ENCODE measurements at places on chromosomes 4 and X.

GRCh38 chr4:140256941-140257340, 103.0 kb upstream of the MAML3 start:
- DNase-seq: no peak

GRCh38 chrX:17629519-17629918, 107.8 kb upstream of the SCML1 start:
- DNase-seq: no peak

DNA sequence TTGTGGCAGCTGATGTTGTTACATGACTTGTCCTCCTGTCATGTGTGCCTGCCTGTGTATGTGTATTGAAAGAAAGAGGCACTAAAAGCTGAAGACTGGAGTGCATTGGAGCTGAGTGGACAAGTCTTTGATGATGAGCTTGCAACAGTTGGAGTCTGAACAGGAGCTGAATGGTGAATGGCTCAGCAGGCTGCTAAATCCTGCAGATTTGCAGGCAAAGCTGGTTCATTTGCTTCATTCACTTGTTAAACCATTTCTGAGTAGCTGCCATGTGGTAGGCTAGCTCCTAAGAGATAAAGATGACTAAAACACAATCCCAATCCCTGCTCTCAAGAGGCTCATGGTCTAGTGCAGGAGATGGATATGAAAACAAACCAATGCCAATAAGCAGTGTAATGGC, 217.3 kb downstream of the CHRDL1 start:
- DNase-seq: no peak

DNA sequence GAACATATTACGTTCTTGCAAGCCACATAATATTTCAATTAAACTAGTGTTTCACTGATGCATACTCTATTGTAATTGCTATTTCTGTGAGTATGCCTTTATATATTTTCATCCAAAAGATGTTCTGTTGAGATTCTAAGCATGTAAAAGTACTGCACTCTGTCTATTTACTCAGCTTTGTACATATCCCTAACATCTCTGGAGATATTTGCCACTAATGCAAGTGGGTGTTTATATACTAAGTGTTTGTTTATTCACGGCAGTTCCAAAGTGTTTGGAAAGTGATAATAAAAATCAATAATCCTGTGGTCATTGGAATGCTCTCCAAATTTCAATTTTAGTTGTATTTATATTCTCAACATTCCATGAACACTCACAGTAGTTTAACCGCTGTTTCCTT, 1989.0 kb downstream of the C4orf33 start:
- no peak for DNase-seq

DNA sequence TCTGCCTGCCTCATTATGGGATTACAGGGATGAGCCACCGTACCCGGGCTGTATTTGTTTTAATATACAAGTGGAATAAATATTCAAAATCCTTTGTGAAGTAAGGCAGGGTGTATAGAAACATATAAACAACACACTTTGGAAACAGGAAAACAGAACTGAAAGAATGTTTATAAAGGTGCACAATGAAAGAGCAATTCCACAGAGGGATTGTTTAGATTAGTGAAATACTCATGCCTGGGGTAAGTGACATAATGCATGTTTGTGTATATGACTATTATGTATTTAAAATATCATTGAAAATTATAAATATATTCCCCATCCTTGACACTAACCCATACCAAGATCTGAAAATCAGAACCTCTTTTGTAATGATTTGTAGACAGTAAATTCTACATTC, 45.0 kb upstream of the NR3C2 start:
- DNase-seq: no peak

- no peak for DNase-seq
These were observed 43.7 kb downstream of the FHDC1 start for GRCh38 chr4:152979731-152980330.

GRCh38 chr4:13461191-13461905, 22.8 kb downstream of the RAB28 start:
- DNase-seq: no peak

GRCh38 chr4:100098681-100099080, 91.6 kb downstream of the DDIT4L start:
- DNase-seq: no peak

DNA sequence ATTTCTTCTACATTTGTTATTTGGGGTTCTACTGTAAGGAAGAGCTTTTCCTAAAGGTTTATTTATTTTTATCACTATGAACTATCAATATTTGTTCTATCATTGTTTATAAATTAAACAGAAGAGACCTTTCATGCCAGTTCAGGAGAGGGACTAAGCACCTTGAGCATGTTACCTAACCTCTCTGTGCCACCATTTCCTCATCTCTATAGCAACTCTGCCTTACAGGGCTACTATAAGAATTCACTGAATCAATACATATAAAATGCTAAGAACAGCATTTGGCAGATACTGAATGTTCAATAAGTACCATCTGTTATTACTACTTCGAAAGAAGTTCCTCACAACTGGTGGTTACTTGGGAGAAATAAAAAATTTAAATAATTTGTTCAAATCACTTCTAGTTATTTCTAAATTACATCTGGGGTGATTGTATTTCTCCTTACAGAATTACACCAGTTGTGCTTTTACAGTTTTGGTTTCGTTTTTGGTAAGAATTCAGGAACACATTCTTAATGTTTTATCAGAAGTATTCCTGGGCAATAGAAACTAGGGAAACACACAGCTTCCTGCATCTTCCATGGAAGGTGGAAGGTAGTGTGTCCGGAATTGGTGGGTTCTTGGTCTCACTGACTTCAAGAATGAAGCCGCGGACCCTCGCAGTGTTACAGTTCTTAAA, 32.9 kb downstream of the EREG start:
- DNase-seq: no peak

GRCh38 chr4:94466371-94466770, 14.6 kb downstream of the PDLIM5 start:
- DNase-seq: no peak

GRCh38 chr4:72312032-72312650, 256.9 kb downstream of the ADAMTS3 start:
- DNase-seq: no peak

DNA sequence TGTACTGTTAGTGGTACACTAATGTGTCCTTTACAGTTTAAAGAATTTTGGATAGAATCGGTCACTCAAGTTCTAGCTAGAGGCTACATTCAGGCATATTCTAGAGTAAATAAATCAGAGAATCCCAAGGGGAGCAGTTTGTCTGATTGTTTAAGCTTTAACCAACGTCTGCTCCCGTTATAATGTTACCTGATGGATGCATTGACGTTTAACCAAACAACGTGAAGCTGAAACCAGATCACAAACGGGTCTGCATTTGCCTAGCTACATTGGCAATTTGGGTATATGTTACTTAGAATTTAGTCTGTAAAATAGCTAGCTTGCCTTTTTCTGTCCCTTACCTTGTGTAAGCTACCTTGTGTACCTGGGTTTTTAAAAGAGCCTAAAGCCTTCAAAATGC, 1.6 kb downstream of the PI4K2B start:
- DNase-seq: no peak

GRCh38 chrX:2933125-2933900, 4.2 kb upstream of the ARSD start:
- no peak for DNase-seq

- no peak for DNase-seq
These were observed 1074.2 kb upstream of the INTU start for GRCh38 chr4:126558596-126558995.

DNA sequence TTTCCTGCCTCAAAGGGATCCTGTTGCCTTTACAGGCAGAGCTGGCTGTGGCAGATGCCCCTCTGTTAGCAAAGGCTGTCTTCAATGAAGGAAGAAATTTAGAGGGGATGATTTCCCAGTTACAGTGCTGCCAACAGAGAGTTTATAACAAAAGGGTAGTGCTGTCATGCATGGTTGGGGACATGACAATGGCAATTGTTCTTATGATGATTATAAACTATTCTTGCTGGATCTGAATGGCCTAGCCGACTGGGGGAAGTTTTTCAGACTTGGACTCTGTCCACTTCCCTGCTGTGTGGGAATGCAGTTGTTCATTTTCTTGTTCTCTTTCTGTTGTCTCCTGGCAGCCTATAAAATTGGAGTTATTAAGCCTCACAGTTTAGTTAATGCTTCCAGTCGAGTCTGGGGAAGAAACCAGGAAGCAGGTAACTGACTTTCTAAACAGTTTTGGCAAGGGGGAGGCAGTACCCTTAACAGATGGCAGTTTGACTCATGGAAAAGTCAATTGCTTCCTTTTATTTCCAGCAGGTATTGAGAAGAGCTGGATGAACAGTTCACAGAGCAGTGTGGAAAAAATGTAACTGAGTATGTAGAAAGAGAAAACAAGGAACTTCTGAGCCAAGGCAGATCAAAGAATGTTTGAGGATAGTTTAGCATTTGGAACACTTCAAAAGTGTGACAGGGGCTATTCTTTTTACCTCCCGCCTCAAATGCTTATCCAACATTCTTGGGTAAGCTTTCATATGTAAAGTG, 582.6 kb downstream of the RAPGEF2 start:
- DNase-seq: no peak

- no peak for DNase-seq
These were observed 56.8 kb downstream of the CD99L2 start for GRCh38 chrX:150841456-150842197.

DNA sequence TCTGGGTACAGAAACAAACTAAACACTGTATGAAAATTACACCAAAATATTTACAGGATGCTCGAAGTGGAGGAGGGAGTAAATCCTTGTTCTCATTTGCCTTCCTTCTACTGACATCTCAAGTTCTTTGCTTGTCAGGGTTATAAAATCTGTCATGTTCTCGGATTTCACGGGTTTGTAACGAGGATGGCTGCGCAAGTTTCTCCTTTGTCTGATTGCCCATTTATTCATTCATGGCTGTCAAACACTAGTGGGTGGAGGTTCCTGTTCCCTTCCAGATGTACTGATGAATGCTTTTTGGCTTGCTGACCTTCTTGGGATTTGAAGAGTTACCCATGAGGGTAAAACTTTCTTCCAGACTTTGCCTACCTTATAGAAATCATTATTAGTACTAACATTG, 206.9 kb downstream of the SPCS3 start:
- DNase-seq: no peak

DNA sequence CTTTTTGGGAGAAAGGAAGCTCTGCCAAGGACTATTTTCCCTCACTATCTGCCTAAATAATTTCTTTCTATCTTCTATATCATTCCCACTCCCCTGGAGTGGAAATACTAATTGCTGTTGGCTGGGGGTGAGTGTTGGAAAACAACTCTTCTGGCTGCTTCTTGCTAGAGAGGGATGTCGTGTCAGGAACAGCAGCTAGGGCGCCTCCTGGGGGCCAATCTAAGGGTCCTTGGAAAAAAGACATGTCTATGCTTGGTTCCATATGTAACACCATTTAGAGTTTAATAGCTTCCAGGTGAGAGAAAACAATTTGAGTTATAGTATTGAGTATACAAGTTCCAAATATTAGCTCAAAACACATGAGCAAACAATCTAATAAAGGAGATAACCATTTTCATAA, 111.3 kb downstream of the MAGEE1 start:
- DNase-seq: no peak

- no peak for DNase-seq
These were observed 38.3 kb downstream of the SLC10A6 start for GRCh38 chr4:86810847-86811246.

DNA sequence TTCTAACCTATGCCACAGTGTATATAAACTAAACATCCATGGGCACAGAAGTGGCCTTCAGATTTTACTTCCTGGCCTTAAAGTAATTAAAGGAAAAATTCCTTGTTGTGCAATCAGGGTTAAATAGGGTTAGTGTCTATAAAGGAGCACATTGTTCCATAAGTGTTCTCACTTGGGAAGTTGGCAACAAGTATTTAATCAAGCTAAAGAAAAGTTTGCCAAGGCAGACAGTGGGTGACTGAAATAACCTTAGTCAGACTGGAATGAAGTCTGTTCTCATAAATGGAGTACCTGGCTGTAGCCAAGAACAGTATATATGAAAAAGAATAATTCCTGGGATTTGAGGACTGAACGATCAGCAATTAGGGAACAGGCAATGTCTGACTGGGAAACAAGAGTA, 213.6 kb downstream of the HTR2C start:
- DNase-seq: no peak

DNA sequence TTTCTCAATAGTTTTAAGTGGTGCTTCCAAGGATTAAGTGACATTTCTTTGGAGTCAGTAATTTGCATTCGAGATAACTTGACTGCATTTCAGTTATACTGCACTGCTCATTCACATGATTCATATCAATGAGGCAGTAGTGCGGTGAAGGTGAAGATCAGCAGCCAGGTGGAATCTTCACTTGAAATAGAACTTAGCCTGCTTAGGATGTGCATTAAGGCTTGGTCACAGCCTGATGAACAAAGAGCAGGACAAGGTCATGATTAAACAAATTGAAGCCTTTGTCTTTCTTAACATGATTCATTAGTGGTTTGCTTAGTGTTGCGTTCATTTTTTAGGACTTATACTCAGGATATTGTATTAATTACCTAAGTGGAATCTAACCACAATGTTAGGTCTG, 212.1 kb upstream of the GALNTL6 start:
- DNase-seq: no peak

DNA sequence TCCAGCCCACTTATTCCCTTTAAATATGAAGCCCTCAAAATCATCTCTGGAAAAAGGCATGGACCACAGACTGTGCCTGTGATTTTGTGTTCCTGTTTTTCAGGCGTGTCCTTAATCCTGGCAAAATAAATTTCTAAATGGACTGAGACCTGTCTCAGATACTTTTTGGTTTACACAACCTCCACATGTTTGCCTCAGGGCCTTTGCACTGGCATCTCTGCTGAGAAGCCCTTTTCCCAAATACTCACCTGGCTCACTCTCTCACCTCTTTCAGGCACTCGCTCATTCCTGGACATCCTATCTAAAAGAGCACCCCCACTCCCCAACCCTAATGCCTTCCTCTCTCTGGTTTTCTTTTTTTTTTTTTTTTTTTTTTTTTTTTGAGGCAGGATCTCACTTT, 40.5 kb downstream of the CHRNA9 start:
- no peak for DNase-seq

DNA sequence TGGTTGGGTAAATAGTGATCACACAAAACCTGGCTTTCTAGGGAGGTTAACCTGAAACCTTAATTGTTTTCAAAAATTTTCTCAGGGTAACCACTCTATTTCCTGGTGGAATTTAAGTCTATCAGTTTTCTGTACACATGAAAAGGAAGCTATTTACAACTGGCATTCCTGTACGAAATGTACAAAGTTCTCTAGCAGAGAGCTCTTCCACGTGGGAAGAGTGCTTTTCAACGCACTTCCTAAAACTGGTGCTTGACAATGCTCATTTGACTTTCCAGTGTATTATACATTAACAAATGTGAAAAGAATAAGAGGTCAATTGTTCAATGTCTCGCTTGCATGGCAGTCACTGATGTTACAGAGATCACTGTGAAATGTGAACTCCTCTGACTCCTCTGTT, 2.8 kb upstream of the SOD3 start:
- no peak for DNase-seq
